ENCODE measurements at places on chromosomes 2 and 18. TPM values are rescaled to one million over a fixed set of nuclear protein-coding genes. Genes with fewer than 3 reads are reported as not detected.

The INPP5D gene
- total RNA-seq = 8.3 TPM

The C2orf66 gene
- total RNA-seq = not detected

The GPR45 gene
- 0.23 TPM for total RNA-seq

DNA sequence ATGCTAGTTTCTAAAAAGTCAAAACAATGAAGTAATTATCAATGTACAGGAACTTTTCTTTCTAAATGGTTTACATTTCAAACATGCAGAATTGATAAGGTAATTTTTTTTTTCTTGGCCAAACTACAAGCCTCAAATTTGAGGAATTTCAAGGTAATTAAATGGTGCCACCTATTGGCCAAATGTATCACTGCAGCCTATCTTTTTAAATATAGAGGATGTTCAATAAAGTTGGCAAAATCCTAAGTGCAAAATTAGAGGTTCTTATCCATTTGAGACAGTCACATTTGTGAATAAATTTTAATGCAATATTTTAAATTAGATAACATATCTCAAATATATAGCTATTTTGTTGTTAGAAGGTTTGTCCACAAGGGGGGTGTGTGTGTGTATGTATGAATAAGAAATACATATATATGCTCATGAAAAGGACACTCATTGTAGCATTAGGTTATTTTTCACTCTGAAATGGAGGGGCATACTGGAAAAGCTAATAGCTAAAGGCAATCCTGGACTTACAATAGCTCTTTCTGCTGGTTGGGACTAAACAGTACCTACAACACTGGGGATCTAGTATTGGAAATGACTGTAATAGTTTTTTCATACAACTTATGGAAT is 26.2 kb downstream of the MMADHC start:
- peak; percentile 66 for DNase-seq

- no peak for DNase-seq
Observed at GRCh38 chr2:134206573-134206972, 47.3 kb upstream of the MGAT5 start.

GRCh38 chr18:37654731-37655369 is 89.3 kb upstream of the CELF4 start:
- DNase-seq = no peak

GRCh38 chr18:77772177-77772576 is 522.5 kb downstream of the GALR1 start:
- no peak for DNase-seq

DNA sequence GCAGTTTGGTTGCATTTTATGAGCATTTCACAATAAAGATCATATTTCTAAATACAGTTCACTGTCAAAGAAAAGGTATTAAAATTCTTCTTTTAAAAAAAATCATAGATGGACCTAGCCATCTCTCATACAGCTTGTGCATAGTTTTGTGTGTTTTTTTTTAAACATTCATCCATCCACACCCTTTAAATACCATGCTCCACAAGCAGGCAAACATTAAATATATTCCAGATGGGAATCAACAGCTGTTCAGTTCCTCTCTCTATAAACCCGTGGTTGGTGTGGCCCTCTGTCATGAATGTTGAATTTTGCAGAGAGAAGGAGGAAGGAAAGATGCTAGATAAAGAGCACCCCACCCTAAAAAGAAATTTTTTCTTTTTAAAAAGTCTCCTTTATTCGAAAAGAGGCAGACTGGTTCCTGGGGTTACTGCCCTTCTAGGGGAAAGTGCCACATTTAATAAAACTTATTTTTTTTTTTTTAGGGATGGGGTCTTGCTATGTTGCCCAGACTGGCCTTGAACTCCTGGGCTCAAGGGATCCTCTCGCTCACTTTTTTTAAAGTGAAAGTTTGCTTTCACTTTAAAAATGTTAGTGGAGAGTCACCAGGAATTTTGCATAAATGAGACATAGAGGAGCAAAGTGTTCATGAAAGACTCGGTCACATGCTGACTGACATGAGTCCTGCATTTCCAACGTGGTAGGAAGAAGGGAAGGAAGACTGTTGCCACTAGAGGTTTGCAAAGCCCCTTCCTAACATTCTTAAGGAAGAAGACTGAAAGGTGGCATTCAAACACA is 73.9 kb upstream of the LMAN1 start:
- DNase-seq = no peak

DNA sequence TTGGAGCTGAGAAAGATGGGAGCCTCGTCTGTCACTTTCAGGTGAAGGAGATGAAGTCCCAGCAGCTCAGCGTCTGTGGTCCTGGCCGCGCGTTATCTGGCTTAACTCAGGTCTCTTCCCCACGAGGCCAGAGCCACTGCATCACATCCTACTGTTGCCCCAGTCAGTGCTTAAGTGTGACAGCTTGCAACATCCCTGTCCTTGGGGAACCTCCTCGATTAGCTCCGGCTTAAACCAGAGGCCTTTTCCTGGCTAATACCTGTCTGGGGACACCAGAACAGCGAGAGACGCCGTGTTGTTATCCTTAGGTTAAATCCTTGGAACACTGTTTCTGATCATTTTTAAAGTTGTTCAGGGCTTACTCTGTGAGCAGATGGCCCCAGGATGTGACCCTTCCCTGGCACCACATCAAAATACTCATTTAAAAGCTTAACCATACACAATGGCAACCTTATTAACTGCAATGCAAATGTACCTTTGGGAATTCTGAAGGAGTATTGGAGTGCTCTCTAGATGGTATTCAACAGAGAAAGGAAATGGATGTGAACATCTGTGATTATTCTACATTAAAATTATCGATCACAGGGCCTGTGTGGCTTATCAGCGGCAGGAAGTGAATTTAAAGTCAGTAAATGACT is 61.2 kb upstream of the SPP2 start:
- DNase-seq = no peak

GRCh38 chr2:239288951-239289511 is 111.8 kb downstream of the HDAC4 start:
- no peak for DNase-seq
